Psoas muscle (tissue), 8 donors: ENCODE measurements at places on chromosomes 2 and 18. TPM values are rescaled to one million over a fixed set of nuclear protein-coding genes. Genes with fewer than 3 reads are reported as not detected.

DNA sequence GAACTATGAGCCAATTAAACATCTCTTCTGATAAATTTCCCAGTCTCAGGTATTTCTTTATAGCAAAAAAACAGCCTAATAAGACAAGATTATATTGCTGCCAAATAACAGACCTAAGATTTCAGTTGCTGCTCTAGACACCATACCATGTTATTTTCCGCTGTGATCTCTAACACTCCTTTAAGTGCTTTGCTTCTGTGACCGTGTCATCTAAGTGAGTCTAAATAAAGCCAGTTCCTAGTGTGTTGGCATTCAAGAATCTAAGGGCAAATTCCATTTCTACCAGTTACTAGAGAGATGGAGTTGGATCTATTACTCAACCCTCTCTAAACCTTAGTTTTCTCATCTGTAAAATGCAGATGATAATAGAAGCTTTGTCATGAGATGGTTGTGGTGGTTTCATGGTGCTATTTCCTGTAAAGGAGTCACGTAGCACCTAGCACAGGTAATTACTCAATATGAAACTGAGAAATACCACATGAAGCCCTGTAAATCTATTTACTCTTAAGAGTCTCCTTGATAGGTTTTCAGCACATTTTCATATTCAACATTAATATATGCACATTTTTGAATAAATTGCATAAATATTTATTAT is 40.5 kb downstream of the SPHKAP start:
- no peak for DNase-seq

DNA sequence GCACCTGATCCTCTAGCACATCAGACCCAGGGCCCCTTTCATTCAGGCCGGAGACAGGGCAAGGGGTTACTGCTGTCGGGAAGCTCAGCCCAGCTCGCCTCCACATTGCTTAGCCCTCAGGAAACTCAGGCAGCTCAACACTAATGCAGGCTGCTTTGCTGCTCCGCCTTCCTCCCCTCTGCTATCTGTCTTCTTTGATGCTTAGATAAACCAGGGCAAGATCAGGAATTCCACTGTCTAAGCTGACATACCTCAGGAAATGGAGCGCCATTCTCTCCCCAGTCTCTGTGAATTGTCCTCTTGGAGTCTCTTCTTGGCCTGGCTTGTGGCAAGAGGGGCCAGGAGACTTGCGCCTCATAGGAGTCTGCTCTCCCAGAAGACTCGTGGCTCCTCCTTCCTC is 25.5 kb upstream of the EXOC6B start:
- no peak for DNase-seq

- DNase-seq, result no peak
Observed at GRCh38 chr18:8526332-8526731, 82.9 kb upstream of the RAB12 start.

GRCh38 chr2:46229134-46230063 is 67.8 kb upstream of the EPAS1 start:
- no peak for DNase-seq

DNER gene
- 0.54 TPM for total RNA-seq

DNA sequence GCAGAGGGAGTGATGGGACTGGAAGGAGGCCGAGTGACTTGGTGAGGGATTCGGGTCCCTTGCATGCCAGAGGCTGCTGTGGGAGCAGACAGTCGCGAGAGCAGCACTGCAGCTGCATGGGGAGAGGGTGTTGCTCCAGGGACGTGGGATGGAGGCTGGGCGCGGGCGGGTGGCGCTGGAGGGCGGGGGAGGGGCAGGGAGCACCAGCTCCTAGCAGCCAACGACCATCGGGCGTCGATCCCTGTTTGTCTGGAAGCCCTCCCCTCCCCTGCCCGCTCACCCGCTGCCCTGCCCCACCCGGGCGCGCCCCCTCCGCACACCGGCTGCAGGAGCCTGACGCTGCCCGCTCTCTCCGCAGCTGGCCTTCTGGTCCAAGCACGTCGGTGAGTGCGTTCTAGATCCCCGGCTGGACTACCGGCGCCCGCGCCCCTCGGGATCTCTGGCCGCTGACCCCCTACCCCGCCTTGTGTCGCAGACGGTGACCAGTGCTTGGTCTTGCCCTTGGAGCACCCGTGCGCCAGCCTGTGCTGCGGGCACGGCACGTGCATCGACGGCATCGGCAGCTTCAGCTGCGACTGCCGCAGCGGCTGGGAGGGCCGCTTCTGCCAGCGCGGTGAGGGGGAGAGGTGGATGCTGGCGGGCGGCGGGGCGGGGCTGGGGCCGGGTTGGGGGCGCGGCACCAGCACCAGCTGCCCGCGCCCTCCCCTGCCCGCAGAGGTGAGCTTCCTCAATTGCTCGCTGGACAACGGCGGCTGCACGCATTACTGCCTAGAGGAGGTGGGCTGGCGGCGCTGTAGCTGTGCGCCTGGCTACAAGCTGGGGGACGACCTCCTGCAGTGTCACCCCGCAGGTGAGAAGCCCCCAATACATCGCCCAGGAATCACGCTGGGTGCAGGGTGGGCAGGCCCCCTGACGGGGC is 4.6 kb downstream of the PROC start:
- DNase-seq, result no peak

GRCh38 chr2:105769504-105769903 is 24.8 kb downstream of the NCK2 start:
- DNase-seq, result no peak

ODC1 gene
- 94.6 TPM for total RNA-seq

DNA sequence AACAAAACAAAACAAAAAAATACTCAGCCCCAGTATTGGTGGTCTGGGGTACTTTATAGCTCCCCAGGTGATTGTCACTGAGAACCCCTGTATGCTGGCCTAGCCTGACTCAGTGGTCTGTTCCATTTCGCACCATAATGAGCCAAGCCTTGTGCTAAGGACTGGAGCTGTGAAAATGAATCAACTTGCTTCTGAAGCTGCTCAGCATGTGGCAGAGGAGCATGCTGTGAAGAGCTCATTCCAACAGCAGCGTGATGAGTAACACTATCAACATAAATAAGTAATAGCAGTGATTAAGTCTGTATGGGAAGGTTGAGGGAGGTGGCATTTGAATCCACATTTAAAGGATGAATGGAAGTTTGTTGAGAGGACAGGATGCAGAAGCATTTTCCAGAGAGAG is 67.2 kb upstream of the ATL2 start:
- DNase-seq, result no peak

- peak; percentile 38 for DNase-seq
Observed at GRCh38 chr2:17976871-17977746, 98.6 kb downstream of the KCNS3 start.

SLC11A1 gene
- 2.1 TPM for total RNA-seq

SUCLG1 gene
- total RNA-seq, result 114 TPM

- DNase-seq, result no peak
Observed at GRCh38 chr2:173891315-173892037, 73.7 kb downstream of the SP3 start.

GRCh38 chr2:7626139-7626537 is 708.9 kb downstream of the RNF144A start:
- DNase-seq, result no peak

DNA sequence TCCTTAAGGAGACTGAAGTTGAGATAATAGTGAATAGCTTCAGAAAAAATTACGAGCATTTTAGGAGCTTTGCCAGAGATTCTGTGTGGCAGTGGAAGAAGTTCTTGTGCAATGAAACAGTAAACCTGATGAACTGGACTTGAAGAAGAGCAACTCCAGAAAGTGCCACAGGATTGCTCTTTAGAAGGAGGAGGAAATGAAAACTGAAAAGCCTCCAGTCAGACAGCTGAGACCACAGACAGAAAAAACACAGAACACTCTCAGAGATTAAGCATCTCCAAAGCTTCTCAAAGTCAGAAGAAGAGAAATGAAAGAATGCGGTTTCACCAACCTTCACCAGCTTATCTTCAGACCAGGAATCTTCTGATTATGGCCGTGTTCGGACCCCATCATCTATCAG is 329.7 kb upstream of the CNTNAP5 start:
- DNase-seq, result no peak

DNA sequence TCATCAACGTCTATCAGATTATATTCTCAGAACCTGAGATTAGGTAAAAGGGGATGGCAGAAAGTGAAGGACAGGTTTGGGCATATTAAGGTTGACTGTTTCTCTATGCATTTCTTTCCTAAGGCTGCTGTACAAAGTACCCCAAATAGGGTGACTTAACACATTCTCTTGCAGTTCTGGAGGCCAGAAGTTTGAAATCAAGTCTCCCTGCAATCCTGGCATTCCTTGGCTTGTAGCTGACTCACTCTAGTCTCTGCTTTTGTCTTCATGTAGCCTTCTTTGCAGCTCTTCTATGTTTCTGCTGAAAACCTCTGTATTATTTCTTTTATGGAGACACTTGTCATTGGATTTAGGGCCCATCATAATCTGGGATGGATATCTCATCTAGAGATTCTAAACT is 364.3 kb downstream of the PLCL1 start:
- DNase-seq, result no peak

DNA sequence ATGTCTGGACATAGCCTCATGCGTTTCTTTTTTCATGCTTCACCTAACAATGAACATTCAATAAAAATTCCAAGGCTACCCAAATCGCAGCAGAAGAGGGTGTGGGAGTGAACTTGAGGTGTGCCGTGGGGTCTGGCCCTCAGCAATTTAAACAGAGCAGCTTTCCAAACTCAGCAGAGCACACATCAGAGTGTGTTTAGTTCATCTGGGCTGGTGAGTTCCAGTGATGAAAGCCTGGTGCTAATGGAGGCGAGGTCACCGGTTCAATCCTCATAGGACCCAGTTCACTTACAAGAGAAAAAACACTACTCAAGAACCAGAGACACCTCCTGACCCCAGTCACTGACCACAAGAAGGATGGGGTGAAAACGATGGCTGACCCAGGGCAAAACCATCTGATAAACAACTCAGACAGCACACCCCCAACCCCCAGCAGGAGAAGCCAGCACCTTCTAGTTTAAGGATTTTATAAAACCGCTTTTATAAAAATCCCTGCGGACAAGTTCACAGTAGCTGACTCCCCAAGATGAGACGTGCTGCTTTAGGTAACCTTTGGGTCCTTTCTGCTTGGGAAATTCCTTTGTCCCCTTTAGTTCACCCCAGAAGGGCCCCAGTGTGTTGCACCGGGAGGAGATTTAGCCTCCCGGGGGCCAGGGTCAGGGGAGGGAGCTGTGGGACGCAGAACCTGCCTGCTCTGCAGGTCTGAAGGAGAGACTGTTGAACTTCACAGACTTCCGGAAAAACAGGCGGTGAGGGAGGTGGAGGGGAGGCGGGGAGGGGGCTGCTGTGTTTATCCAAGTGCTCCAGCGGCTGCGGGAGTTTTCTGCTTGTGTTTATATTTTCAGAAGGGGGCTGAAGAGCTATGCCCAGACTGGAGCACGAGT is 152.7 kb upstream of the SOX11 start:
- DNase-seq, result no peak

NRP2 gene
- total RNA-seq, result 6.9 TPM

DNA sequence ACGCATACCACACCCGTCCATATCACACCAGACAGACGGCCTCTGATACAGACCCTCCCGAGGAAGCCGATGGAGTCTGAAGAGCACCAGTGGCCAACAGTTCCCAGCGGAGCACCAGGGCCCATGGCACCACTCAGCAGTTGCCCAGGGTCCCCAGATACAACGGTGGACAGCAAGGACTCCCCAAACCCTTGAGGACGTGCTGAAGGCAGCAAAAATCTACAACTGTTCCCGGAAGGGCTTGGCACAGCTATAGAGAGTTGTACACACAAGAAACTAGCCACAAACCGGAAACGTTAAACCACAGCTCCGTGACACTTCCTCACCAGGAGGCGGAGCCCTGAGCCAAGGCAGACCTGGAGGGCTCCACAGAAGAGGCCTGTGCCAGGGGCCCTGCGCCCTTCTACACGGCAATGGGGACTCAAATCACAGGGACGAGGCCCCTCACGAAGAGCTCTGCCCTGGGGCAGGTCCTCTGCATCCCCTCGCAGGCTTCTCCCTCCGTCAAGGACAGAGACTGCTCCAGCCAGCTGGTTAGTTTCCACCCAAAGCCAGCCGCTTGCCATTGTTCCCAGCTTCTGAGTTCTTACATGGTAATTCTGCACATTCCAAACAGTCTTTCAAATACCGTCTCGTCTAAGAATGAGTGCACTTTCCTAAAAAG is 133.4 kb downstream of the HDAC4 start:
- peak; percentile 83 for DNase-seq

- DNase-seq, result no peak
Observed at GRCh38 chr18:5155218-5155906, 41.7 kb downstream of the AKAIN1 start.

- no peak for DNase-seq
Observed at GRCh38 chr2:124704071-124704925, 679.2 kb downstream of the CNTNAP5 start.

DNA sequence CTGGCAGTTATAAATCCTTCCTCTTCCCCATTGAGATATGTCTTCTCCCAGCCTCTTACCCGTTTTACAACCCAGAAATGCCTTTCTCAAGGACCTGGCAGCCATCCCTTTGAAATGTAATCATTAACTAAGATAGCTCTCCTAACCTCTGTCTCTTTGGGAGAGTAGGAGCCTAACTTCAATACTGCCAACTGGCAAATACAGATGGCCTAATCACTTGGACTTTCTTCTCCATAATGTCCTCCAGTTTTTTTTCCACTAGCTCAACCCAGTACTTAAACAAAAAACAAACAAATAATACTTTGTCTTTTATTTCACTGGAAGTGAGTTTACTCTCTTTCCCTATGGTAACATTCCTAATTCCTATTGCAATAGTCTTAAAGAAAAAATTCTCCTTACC is 1391.1 kb downstream of the SUCLG1 start:
- DNase-seq, result no peak

GRCh38 chr2:175824243-175824642 is 177.8 kb downstream of the LNPK start:
- no peak for DNase-seq

DNA sequence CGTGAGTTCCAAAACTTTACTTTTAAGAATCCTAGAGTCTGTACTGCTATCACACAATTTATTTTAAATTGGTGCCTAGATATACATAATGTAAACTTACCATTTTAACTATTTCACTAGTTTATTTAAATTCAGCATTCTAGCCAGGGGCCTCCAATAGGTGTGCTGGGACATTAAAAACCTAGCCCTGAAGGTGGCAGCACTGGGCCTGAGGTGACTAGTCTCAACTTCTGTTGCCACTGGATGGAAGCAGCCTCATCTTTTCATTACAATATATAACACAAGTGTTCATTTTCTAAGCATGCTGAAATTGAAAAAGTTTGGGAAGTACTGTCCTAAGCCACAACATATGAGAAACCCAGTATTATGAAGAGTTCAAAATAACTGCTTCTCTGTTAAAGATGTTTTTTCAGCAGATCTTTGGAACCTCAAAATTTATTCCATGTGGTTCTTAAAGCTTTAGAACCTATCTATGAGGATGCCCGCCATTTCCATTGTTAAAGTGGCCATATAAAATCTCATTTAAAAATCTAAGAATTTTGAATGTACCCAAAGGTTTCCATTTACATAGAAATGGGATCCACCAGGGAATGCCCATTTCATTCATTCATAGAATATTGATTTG is 2.9 kb upstream of the RBBP8 start:
- peak; percentile 72 for DNase-seq

CRYGC gene
- total RNA-seq, result not detected

GRCh38 chr2:54504866-54505265 is 48.7 kb downstream of the SPTBN1 start:
- no peak for DNase-seq

ADRA2B gene
- 1.6 TPM for total RNA-seq

DNA sequence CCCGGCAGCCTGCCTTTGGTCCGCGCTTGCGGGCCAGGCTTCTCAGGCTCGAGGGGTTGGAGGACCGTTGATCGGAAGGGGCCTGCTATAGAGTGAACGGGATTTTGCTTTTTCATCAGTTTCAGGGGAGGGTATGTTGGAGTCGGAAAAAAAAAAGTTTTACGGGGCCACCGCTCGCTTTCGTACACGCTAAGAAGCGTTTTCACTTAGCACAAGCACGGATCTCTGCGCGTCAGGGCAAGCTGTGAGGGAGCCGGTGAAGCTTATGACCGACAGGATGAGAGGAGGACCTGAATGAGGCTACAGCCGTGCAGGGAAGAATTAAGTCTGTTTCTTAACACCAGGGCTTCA is 443 bp downstream of the CPSF3 start:
- DNase-seq, result no peak
